CD8-positive, alpha-beta T cell (primary cell): ENCODE measurements at places on chromosomes 11 and 22.

GRCh38 chr11:35363854-35364780, 55.2 kb downstream of the SLC1A2 start:
- no peak for DNase-seq

- DNase-seq, result no peak
Observed at GRCh38 chr11:44604171-44604581, 38.7 kb downstream of the CD82 start.

DNA sequence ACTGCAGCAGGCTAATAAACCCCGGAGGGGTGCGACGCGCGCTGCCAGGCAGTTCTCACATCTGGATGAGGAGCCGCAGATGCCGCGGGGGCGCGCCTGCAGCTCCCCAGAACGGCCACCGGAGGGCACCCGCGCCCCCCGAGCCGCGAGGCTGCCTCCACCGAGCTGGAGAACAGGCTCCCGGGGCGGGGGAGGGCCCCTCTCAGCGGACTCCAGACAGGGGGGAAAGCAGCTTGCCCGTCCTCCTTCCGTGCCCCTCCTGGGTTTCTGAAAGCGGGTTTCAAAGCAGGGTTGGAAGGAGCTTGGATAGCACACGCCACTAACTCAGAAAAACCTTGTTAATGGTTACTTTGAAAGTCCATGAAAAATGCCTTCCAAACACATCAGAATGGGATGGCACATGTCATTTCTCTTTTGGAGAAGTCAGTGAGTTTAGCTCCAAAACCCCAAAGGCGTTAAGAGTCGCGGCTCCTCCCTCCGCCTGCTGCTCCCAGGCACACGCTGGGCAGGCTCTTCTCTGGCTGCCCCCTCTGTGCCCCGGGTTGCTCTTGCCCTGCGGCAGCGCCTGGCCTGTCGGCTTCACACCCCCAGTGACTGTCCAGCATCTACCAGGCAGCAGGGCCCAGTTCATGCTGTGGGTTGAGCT, 317.8 kb downstream of the NTM start:
- no peak for DNase-seq

GRCh38 chr22:33270596-33270995, 212.4 kb upstream of the SYN3 start:
- DNase-seq, result no peak

DNA sequence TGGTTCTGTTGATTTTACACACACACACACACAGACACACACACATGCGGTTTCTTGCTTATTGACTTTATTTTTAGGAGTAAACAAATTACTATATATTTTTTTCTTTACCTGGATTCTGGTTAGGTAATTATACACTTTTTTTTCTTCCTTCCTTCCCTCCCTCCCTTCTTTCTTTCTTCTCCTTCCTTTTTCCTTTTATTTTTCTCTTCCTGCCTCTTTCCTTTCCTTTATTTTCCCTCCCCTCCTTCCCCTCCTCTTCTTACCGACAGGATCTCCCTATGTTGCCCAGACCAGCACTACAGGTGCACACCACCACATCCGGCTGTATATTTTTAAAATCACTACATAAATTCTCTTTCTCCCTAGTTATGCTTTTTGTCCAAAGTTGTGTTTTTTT, 3.1 kb upstream of the SPDYC start:
- no peak for DNase-seq

GRCh38 chr11:34318111-34319037, 39.4 kb downstream of the ABTB2 start:
- DNase-seq, result no peak

DNA sequence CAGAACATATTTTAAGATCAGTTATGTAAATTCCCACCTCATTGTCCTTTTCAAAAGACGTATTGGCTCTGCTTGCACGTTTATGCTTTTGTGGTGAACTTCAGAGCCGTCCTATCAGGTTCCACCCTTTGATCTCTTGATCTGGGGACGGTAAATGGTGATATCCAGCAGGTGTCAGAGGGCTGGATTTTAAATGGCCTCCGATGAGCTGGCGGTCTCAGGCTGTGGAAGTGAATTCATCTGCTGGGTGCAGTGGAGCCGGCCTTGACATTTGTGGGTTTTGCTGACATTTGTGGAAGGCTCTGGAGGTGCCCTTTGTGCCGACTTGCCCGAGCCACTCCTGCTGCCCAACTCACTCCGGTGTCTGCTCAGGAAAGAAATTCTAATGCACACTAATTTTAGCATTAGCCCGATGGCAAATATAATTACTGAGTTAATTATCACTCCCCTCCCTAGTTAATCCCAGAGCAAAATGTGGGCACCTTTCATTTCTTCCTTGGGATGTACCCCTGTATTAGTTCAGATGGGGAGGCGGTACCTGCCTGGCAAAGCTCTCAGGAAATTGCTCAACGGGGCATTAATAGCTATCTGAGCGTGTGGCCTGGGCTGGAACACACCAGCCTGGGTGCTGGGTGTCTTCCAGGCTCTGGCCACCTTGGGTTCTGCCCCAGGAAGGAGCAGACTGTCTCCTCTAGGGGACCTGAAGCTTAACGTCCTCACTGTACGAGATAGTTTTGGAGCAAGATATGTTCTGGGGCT, 9.1 kb downstream of the LRP5 start:
- DNase-seq, result no peak

GRCh38 chr11:44716256-44716655, 10.5 kb upstream of the TSPAN18 start:
- no peak for DNase-seq

DNA sequence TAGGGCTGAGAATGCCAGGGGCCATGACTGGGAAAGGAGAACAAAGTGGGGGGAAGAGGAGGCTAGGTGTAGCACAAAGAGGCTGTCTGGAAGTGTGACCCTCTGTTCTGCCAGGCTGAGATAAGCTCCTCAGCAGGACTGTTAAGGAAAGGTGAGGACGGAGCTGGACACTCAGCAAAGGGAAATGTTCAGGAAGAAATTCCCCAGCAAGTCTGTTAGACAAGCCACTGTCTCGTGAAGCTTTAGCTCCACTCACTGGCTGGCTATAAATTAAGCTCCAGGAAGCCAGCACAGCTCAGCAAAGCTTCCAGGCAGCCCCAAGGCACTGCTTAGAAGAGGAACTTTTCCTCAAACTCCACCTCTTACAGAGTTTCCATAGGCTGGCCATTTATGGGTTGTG, 181.2 kb upstream of the API5 start:
- no peak for DNase-seq

DNA sequence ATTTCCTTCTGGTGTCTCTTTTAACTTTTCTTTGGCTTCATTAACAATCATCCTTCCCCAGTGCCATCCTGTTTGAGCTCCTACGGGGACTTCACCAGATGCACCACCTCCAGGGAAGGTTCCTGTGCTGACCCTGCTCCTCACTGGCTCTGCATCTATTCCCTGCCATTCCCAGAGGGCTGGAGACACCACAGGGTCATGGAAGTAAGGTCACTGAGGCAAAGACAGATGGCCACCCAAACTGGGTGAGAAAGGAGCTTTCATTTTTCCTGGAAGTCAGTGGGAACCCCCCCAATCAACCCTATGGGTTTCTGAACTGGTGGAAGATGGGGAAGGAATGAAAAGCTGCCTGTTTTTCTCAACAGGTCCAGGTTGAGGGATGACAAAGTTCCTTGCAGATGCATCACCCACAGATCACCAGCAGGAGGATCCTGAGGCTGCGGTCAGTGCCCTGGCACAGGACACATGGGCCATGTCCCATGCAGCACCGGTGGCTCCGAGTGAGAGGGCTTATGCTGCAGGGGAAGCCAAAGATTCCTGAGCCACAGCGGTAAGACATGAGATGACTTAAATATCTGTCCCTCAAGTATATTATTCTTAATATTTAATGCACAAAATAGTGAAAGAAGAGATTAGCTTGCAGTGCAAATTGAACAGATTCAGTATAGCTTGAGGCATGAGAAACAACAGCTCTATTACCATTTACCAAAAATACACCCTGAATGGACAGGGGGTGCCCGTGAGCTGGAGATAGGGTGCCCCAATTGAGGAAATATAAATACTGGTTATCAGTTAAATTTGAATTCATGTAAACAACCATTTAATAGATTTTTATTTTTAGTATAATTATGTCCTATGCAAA, 73.0 kb upstream of the VPREB1 start:
- DNase-seq, result no peak

GRCh38 chr22:42645341-42645937, 3.8 kb downstream of the CYB5R3 start:
- DNase-seq, result no peak

- DNase-seq, result no peak
Observed at GRCh38 chr11:95764267-95764898, 25.2 kb downstream of the FAM76B start.

DNA sequence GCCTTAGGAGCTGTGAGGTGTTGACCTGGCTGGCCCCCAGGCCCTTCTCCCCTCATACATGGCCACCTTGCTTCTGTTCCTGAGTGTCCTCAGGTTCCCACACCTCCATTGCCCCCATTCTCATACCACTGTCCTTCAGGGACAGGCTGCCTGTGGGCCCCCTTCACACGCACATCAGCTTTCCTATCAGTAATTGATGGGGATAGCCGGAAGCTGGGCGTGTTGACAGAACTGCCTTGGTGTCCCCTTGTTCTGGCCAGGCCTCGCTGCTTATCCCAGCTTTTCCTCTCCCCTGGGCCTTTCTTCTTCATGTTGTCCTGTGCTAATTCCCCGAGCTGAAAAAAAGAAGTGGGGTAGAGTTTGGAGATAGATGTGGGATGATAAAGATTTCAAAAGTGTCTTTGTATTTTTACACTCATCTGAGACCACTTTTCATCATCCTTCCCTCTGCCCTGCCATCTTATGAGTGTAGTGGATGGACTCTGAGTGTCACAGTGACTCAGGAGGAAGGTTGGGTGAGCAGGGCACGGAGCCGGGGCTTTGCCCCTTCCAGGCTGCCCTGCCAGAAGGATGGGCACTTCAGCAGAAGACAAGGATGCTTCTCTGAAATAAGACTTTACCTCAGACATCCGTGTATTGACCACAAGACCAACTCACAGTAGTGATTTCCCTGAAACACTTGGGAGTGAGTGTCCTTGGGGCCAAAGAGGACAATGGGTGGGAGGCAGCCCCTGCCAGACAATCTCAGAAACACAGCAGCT, 42.8 kb downstream of the MED15 start:
- no peak for DNase-seq

DNA sequence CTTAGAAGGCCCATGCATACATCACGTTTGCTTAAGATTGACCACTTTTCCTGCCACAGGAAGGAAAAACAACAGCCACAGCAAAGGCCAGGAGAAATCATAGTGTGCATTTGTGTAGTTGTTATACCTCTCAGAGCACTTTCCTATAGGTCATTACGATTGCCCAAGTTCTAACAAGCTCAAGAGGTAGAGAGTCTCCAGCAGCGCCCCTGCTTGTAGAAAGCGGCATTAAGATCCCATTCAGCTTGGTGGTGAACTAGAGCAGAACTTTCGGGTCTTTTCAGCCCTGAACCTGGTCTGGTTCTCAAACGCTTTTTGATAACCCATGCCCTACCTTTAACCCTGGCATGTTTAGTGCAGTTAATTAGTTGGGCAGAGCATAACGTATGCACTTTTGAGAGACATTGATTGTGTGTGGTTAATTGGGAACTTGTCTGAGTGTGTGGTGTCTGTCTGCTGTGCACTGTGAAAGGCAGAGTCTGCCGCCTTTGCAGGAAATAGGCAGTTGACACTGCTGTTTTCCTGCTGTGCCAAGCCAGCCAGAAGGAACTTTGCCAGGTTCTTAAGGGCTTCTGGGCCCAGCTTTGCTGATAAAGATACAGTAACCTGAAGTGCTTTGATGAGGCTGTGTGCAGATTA, 109.9 kb upstream of the CLMP start:
- DNase-seq, result no peak

GRCh38 chr11:110797453-110797852, 85.2 kb upstream of the ARHGAP20 start:
- DNase-seq, result no peak

DNA sequence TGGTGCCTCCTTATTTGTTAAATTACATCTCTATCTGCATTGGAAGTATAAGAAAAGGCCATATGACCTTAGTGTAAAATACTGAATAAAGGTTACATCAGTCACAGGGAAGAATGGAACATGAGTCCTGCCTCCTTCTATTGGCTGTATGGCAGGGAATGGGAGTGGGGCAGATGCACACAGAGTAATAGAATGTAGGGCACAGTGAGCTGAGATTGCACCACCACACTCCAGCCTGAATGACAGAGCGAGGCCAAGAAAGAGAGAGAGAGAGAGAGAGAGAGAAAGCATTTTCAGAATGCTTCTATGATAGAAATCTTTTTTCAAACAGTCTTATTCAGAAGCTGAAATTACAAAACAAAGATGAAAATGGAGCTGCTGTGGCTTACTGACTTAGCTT, 58.8 kb downstream of the SLN start:
- no peak for DNase-seq

- DNase-seq, result no peak
Observed at GRCh38 chr22:29128891-29129807, 56.3 kb downstream of the KREMEN1 start.

DNA sequence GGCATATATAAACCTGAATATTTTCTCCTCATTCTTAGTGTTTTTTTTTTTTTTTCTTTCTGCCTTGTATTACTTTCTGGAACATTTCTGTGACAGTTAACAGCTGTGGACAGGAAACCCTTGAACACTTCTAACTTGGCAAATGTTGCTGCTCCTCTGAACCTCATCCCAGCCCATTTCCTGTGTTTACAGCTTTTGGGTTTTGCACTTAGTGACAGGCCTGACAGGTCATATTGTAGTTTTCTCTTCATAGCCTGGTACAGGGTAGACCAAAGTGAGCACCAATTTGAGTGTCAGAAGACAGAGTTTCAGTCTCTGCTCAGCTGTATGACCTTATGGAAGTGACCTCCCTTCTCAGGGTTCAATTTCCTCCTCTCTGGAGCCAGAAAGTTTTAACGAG, 91.6 kb downstream of the STIM1 start:
- peak; percentile 78 for DNase-seq

- no peak for DNase-seq
Observed at GRCh38 chr22:49829044-49829853, 1.6 kb upstream of the BRD1 start.

DNA sequence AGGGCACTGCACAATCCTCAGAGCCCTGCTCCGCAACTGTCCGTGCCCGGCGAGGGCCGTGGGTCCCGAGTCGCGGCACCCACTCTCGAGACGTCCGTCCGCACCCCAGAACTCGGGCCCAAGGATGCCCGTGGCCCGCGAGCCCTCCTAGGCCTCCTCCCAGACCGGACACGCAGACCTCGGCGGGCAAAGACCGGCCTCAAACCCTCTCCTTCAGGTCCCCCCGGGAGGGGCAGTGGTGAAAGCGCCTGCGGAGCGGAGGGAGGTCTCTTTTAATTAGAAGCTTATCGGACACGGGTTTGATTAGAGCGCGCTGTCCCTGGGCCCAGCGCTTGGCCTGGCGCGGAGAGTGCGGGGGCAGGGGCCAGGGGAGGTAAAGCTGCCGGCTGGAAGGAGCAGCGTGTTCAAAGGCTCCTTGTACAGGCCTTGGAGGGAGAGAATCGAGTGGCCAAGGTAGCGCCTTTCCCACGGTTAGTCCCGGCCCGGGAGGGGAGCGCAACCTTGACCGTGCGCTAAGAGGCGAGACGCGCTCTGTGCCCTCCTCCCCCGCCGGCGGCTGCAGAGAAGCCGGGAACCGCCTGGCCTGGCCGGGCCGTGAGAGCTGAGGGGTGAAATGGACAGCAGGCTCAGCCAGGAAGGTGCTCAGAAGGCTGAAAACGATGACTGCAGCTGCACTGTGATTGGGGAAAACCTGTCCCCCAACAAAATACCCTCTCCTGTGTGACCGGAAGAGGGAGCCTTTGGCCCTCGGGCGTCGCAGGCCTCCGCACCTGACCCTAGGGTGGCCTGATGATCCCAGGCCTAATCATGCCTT, 4.6 kb downstream of the WT1 start:
- DNase-seq, result no peak

GRCh38 chr11:101552888-101553287, 30.9 kb downstream of the TRPC6 start:
- DNase-seq, result no peak

GRCh38 chr11:129264114-129264513, 72.0 kb upstream of the ARHGAP32 start:
- DNase-seq, result no peak

- DNase-seq, result no peak
Observed at GRCh38 chr22:45321827-45322226, 12.1 kb downstream of the FAM118A start.
